Choroid plexus epithelial cell (primary cell): ENCODE measurements at places on chromosomes 16 and 17.
A peak's percentile ranks its signal among the peaks of the same experiment; 100 is the strongest.

DNA sequence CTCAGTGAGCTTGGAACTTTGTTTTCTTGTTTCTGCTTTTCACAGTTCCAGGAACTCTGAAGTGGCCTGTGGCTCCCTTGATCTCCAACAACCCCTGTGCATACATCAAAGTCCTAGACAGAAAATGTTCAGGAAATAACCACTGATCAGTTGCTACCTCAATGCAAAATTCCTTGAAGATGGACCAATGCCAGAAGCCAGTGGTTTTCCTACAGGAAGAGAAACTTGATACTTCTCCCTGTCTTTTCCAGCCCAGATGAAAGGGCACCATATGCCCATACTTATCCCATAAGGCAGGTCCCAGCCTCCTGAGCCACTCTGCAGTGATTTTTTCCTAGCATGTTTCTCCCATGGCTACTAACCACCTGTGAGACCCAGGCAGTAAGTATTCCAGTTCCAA, 12.3 kb upstream of the CDRT4 start:
- no peak for DNase-seq

GRCh38 chr17:58415371-58416055, 1.8 kb downstream of the RNF43 start:
- no peak for DNase-seq

GRCh38 chr16:56365552-56365951, 59.8 kb downstream of the AMFR start:
- no peak for DNase-seq

- DNase-seq: peak; percentile 85
Observed at GRCh38 chr16:9033125-9033830, 58.2 kb upstream of the HAPSTR1 start.

DNA sequence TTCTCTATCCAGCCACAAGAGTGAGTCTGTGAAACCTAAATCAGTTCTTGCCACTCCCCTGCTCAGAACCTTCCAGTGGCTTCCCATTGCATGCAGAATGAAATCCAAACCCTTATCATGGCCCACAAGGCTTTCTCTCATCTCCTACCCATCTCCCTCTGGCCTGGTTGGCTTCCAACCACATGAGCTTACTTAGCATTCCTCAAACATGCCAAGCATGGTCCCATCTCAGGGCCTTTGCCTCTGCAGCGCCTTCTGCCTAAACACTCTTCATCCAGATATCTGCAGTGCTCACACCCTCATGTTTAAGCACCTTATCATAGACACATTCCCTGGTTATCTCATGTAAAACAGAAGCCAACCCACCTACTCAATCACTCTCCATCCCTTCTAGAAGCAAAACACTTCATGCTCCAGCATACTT, 15.5 kb downstream of the TK2 start:
- DNase-seq: no peak

- no peak for DNase-seq
Observed at GRCh38 chr17:82436601-82437324, 13.8 kb downstream of the CYBC1 start.

GRCh38 chr16:19430345-19430744, 12.7 kb downstream of the TMC5 start:
- DNase-seq: no peak

- DNase-seq: peak; percentile 28
Observed at GRCh38 chr17:32757963-32758362, 119.0 kb downstream of the MYO1D start.

- peak; percentile 71 for DNase-seq
Observed at GRCh38 chr16:31474173-31474714, 2.3 kb downstream of the TGFB1I1 start.

GRCh38 chr16:69796285-69797118, 34.4 kb downstream of the WWP2 start:
- peak; percentile 88 for DNase-seq
